ENCODE measurements at places on chromosomes 2 and 18.

DNA sequence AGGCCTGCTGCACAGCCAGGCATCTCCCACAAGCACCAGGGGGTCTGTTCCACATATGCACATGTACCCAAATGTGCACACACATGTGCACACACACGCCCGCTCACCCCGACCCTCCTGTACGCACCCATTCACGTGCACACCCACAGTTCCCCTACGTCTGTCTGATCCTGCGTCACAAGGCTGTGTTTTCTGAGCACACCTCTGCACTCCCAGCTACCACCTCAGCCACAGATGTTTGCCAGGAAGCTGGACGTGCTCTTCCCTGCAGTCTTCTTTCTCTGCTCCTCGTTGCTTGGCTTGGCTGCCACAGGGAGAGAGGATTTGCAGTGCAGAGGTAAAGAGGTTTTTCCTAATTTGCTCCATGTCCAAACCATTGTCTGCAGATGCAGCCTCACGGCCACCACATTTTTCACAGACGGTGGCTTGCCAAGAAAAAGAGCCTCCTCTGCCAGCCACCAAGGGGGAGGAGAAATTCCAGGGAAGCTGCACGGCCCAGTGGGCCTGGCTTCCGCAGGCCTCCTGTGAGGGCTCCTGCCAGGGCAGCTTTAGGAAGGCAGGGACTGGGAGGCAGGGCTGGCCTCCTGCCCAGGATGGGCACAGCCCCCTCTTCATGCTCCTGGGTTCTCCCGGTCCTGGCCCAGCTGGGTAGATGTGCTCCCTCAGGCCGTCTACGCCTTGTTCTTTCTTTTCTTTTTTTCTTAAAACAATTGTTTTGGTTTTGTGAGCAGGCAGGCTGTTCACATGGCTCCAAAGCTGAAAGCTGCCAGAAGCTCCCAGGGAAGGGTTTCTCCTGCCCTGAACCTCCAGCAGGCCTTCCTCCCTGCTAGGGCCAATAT, 29.3 kb upstream of the HS6ST1 start:
- DNase-seq = no peak

- DNase-seq = no peak
Measured at GRCh38 chr2:8107150-8107549, 574.7 kb upstream of the ID2 start.

- peak; percentile 35 for DNase-seq
Measured at GRCh38 chr2:112881217-112881985, 29.6 kb upstream of the IL37 start.

- DNase-seq = no peak
Measured at GRCh38 chr2:118242216-118242615, 153.9 kb downstream of the INSIG2 start.

DNA sequence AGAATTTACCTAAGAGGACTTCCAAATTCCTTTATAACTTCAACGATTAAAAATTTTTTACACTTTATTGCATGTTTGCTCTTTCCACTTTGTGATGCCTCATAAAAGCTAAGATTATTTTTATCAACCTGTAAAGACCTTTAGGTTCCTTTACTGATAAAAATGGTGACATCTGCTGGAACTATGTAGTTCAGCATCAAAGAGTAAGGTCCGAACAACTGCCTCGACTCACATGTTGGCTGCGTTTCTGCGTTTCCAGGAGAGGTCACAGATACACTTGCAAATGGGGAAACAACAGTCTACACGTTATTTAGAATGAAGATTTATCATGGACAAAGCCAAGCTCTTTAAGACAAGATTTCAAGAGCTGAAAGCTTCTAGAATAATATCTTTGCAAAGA, 18.8 kb upstream of the TMX3 start:
- DNase-seq = no peak

DNA sequence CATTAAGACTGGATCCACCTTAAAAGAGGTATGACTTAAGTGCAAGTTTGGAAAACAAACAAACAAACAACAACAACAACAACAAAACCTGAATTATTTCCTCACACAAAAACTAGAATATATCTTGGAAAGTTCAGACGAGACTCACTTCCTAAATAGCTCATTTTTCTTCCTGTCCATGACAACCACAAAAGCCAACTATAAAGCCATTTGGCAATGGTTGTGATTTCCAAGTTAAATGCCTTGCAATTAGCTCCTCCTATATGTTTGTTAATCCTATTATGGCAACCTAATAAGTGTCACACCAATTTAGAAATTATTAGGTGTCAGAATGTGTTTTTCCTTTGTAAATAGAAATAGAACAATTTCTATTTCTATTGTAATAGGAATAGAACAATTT, 91.6 kb upstream of the ARL5A start:
- no peak for DNase-seq

DNA sequence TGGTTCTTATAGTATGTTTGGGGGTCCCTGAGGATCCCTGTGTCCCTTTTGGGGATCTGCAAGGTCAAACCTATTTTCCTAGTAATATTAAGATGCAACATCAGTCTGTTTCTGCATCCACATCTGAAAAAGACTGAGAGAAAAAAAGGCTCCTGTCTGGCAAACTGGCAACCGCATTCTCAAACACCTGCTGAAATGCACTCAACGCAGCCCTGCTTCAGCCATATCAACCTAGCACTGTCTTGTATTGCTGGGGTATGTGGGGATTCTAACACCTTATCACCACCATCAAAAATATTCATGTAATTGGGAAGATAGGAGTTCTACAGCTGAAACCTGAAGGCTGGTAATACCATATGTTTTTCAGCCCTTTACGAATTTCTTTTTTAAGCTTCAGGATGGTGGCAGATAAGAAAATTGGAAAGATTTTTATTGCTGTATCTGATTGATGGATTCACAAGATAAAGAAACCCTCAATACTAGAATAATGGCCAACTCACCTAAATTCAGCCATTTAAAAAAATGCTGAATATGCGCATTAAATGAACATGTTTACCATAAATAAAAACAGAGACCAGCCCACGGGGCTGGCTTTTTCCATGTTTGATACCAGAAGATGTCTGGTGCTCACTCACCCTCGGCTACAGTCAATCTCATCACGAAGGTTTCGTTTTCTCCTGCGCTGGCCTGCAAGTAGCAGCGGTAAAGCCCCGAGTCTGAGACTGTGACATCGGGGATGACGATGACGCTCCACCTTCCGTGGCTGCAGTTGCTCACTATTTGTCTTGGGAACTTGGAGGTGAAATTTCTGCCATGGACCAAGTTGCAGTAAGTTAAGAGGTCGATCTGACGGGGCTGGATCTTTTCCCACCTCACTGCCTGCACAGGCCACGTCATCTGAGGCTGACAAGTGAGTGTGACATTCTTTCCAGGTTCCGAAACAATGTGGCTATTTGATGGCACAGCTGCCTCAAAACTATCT, 52.3 kb downstream of the CD226 start:
- DNase-seq = no peak

DNA sequence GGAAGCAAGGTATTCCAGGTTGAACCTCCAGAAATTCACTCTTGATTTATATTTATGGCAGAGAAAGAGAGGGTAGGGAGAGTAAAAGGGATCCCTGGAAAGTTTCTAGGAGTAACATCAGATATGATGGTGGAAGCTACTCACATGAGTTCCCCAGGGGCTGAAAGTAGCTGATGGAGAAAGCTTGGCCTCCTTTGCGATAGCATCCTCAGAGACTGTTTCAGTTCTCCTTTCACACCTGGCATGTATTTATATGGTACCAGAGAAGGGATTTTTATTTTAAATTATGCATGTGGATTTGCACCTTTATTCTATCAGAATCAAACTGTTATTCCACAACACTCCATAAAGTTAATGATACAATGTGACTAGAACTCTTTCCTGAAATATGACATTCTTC, 126.3 kb upstream of the OSR1 start:
- no peak for DNase-seq

DNA sequence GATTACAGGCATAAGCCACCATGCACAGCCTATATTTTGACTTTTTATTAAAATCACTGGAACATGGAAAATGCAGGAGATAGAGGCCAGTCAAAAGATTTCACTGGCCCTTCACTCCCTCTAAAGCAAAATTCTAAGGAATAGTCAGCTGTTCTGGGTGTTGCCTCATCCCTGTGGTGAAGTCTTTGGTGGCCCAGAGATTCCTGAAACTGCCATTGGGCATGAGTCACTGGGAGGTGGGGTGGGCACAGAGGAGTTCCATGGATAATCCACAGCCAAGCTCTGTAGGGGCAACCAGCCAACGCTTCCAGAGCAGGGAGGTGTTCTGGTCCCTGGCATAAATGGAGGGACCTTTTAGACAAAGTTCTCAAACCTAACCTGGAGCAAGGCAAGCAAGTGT, 89.7 kb upstream of the TTC39C start:
- no peak for DNase-seq

DNA sequence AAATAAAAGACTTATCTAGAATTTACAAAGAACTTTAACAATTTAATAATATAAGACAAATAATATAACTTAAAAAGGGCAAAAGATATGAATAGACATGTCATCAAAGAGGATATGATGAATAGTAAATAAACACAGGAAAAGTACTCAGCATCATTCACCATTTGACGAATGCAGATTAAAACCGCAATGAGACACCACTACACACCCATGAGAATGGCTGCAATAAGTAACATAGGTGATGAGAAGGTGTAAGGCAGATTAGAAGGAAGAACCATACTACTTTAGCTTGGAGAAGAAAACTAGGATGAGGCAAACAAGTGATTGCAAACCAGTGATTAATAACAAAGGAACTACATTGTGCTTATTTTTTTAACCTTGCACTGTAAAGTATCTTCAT, 152.0 kb downstream of the CYRIA start:
- DNase-seq = no peak

DNA sequence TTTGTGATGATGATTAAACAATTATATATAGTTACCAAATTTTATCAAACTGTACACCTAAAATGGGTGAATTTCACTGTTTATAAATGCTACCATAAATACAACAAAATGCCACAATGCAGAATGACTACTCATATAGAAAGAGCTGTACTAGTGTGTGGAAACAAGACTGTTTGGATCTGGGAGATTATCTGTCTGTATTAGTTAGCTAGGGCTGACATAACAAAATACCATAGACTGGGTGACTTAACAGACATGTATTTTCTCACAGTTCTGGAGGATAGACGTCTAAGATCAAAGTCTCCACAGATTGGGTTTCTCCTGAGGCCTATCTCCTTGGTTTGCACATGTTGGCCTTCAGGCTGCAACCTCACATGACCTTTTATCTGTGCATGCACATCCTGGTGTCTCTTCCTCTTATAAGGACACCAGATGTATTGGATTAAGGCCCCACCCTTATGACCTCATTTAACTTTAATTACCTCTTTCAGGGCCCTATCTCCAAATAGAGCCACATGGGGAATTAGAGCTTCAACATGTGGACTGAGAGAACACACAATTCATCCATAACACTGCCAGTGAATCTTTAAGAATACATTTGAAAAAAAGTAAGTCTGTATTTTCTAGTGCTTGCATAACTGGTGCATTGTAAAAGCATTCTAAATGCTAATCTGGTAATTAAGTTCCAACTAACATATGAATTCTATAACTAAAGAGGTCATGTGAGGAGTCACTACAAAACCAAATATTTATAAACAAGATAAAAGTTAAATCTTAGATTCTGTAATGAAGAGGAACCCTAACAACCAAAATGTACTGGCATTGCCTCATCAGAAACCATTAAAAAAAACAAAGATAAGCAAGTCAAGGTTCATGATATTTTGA, 699.6 kb downstream of the NYAP2 start:
- no peak for DNase-seq

DNA sequence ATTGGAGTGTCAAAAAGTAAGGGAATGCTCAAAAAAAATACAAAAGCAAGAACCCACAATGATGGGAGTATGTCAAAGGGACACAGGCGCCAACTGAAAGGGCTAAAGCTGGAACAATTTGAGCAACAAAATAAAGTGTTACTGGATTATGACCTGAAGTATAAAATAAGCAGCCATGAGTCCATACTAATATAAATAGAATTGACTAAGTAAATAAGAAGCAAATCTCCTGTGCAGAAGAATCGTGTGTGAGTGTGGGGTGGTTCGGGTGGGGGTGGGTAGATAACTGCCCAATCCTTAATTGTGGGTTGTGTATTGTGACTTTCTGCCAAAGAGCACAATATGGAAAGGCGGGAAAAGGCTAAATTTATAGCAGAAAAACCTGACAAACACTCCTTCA, 23.5 kb downstream of the IRS1 start:
- no peak for DNase-seq

GRCh38 chr18:48637081-48637990, 98.5 kb downstream of the CTIF start:
- no peak for DNase-seq

DNA sequence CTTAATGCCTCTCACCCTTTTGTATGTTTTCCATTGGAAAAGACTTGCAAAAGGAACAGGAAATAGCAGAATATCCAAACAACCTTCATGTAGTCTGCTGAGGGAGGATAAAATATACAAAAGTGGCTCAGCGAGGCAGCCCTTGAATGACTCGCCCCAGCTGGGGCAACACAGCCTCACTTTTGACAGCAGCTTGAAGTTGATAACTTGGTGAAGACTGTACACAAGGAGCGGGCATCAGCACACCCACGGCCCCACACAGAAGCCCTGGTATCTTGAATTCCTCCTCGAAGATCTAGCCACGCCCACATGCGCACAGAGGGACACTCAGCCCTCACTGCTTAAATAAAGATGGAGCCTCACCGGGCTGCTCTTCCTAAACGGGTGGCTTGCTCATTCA, 161.0 kb downstream of the IRS1 start:
- DNase-seq = no peak

Measured in GM19239 (cell line).